NCI-H1105 (cell line): ENCODE measurements at places on chromosomes 16 and 17.

- DNase-seq, result no peak
Measured at GRCh38 chr17:2304931-2305330, 1.2 kb downstream of the SRR start.

DNA sequence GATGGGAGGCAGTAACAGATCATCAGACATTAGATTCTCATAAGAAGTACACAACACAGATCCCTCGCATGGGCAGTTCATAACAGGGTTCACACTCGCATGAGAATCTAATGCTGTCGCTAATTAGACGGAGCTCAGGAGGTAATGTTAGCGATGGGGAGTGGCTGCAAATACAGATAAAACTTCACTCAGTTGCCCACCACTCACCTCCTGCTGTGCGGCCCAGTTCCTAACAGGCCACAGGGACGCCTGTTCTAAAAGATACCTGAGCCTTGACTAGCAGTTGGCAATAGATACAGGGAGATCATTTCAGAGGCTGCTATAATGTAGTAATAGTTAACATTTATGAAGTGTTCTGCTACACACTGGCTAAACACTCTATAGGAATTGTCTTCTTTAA is 4.9 kb downstream of the PTRH2 start:
- DNase-seq, result no peak

- DNase-seq, result no peak
Measured at GRCh38 chr17:58416937-58417299, 416 bp downstream of the RNF43 start.

DNA sequence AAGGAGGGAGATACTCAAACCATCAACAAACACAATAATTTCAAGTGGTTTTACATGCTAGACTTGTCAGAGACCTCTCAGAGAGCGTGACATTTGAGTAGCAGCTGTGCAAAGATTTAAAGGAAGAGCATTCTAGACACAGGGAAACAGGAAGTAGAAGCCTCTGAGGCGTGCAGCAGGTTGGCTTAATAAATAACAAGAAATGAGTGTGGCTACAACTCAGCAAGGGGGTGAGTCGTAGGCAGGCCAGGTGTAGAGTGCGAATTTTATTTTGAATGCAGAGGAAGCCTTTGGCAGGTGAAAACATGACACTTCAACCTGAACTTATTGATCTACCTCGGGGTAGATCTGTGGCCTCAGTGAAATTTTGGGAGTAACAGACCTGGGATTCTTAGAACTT is 73.2 kb upstream of the MRTFB start:
- DNase-seq, result no peak

DNA sequence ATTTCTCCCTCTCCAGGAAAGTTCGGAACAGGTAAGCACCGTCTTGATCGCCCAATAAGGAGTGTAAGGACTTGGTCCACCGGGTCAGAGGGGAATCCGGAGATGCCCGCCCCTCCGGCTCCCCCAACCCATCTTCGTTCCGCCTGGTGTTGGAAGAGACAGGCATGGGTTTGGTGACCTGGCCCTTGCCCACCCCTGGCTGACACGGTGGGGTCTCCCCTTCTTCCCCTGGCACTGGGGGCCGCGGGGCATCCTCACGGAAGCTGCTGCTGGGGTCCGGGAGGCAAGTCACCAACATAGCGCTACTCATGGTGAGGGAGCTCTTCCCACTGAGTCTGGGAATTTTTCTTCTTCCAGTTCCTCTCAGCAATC is 3.2 kb downstream of the AXIN2 start:
- no peak for DNase-seq

DNA sequence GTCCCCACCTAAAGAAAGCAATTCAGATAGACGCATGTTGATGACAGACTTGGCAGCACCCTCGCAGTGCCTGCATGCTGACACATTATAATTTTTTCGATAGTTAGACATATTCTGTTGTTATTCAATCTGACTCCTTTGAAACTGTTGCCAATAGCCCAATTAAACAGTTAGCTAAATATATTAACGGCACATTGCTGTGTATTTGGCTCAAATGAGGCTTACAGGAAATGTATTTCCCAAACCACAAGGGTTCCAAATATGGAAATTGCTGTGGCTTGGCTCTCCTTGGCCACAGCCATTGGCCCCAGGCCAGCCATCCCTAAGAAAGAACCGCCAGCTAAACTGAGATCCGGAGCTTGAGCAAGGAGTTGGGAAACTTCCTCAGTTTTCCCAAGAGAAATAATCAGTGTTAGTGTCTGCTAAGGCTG is 31.1 kb downstream of the C16orf82 start:
- no peak for DNase-seq

DNA sequence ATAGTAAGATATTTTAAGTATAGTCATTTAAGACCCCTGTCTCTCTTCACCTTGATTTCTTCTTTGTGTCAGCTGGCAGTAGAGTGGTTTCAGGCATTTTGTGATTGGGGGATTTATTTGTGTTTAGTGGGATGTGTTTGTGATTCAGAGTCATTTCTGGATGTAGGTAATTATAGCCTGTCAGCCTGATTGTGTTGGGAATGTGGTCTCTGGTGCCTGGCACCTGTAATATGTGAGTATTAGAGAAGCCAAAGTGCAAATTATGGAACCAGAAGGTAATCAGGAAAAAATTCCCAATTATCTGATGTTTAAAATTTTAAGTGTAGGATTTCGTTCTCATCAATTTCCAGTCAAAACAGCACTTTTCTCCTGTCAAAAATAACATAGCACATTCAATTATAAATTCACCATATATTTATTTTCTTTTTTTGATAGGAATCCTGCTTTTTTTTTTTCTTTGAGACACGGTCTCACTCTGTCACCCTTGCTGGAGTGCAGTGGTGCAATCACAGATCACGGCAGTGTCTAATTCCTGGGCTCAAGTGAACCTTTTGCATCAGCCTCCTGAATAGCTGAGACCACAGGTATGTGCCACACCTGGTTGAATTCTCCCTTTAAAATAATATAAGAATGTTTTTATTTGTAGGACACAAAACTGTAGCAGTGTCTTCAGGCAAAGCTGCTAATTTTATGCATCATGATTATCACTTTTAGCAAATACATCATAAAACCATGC is 42.7 kb downstream of the ATF7IP2 start:
- DNase-seq, result no peak

- DNase-seq, result no peak
Measured at GRCh38 chr17:62739645-62740388, 68.3 kb downstream of the MARCHF10 start.

- DNase-seq, result no peak
Measured at GRCh38 chr17:15930426-15930825, 14.5 kb upstream of the ADORA2B start.

DNA sequence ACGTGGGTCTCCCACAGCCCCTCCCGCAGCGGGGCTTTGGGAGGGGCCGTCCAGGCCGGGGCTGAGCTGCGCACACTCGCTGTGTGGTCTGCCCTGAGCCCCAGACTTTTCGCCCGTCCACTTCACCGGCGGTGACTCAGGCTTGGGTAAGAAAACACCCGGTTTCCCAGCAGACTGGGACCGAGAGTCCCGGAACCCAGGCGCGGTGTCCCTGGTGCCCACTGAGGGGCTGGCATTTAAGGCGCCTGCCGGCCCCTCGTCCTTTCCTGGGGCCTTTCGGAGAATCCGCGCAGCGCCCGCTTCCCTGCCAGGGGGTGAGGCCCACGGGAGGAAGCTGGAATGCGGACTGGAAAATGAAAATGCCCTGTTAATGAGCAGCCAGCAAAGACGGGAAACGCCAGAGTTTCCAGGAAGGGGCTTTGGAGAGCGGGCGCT is 100.3 kb downstream of the C16orf95 start:
- no peak for DNase-seq

- no peak for DNase-seq
Measured at GRCh38 chr16:60274431-60275019, 1540.4 kb upstream of the GOT2 start.

DNA sequence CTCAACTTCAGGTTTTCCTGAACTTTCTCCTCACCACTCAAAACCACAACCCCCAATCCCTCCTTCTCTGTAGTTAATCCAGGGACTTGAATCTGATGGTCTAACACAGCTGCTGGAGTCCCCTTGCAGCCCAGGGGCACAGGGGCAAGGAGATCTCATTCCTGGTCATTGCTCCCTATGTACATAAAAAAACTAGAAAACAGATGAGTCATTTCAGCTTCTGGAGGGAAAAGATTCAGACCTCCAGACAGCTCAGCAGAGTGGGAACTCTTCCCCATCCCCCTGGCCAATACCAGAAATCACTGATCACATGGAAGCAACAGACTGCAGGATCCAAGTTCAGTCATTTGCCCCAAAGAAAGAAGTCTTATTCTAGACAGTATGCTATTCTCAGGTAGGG is 62.1 kb downstream of the DYNLRB2 start:
- DNase-seq, result no peak

DNA sequence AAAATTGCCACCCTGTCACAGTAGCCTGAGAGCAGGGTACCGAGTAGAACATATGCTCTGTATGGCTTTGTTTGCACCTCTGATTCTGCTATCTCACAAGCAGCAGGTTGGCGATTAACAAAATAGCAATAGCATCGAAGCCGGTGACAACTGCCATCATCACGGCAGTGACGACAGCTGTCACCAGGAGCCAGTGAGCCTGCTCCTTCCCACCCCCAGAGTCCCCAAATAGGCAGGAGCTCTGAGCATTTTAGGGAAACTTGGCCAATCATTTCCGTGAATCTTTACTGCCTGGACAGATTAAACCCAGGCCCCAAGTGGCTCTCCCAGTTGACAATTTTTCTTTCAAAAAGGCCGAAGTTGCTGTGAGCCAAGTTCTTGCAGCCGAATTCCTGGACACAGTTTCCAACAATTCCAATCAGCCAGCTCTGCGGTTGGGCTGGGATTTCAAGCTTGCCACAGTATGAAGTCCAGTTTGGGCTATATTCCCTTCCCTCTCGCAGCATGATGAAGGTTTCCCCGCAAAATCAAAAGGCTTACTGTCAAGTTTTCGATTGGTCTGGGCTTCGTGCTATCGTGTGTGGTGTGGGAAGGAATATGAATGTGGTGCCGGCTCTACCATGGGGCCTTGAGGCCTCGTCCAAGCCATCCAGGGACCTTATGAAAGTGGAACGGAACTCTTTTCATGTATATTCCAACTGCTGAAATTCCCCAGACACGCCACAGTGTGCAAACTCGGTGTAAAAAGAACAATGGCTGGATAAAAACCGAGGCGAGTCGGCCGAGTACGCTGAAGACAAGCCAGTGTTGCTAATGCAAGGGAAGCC is 186.6 kb downstream of the C16orf78 start:
- no peak for DNase-seq

- DNase-seq, result no peak
Measured at GRCh38 chr17:66734186-66734943, 100.6 kb upstream of the CACNG5 start.

GRCh38 chr17:80248894-80249710 is 11.6 kb upstream of the RNF213 start:
- no peak for DNase-seq

- no peak for DNase-seq
Measured at GRCh38 chr17:47713980-47714700, 18.9 kb upstream of the TBX21 start.

GRCh38 chr16:84617041-84617790 is 662 bp downstream of the COTL1 start:
- no peak for DNase-seq

DNA sequence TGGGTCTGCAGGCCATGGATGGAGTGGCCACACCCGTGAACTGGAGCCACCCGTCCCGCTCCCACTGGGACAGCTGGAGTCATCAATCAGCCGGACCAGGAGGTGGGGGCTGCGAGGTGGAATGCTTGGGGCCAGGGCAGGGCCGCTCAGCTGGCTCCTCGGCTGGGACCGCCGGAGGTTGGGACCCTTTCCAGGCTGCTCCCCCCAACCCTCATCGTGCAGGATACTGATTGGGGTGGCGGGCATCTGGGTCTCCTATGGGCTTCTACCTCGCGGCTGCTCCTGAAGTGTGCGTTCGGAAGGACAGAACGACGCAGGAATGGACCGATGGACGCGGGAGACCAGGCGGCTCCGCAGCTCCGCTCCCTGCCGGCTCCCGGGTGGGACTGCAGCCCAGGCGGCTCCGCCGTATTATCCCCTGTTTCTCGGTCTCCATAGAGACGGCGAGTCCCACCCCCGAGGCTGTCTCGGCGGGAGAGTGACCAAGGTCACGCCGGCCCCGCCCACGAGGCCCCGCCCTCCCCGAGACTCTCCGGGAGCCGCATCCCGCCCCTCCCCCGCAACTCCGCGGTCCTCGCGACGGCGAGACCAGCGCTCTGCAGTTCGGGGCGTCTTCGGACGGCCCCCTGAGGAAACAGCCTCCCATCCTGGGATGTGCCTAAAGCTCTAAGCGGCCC is at the start of gene TPPP3:
TSS of gene TPPP3 (minus strand) at position 388 of the 677 bp plus-strand sequence. CDS start 2,387 bp downstream, outside the sequence.
- DNase-seq, result no peak

GRCh38 chr17:72126575-72127486 is 6.0 kb downstream of the SOX9 start:
- no peak for DNase-seq

GRCh38 chr17:41910701-41911391 is 7.9 kb downstream of the ACLY start:
- no peak for DNase-seq

DNA sequence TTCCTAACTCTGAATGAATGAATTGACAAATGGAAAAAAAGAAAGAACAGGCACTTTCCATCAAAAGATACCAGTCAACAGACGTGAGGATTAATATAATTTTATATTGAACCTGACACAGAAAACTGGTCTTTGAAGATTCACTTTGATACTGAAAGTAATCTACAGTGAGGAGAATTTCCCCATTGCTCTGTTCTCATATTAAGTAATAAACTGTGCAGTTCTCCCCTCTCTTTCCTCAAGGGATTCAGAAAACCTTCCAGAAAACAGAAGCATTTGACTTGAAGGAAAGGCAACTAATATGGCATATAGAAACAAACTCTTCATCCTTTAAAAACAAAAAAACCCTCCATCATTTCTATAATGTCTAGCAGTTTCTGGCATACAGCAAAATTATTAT is 2.2 kb downstream of the TEX2 start:
- no peak for DNase-seq
